ENCODE measurements at places on chromosomes 7 and 10.

DNA sequence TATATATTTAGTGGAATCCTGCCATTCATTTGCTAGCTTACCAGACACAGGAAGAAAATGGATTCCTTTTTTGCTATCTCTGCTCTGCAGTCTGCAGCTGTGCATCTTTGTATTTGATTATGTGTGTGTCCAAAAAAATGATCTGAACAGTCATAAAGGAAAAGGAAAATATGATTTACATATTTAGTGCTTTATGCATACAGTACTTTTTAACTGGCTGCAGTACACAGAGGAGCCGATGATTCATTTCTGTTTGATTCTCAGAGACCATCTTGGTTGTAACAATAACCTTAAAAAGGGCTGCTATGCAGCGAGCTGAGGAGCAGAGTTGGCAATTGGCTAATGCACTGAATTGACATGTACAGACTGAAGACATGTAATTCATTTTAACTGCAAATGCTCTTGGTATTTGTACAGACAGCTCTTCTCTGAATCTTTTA lies 151.3 kb upstream of the FZD1 start:
- DNase-seq, result no peak

GRCh38 chr10:51894771-51895578 lies 195.6 kb upstream of the CSTF2T start:
- DNase-seq, result no peak

DNA sequence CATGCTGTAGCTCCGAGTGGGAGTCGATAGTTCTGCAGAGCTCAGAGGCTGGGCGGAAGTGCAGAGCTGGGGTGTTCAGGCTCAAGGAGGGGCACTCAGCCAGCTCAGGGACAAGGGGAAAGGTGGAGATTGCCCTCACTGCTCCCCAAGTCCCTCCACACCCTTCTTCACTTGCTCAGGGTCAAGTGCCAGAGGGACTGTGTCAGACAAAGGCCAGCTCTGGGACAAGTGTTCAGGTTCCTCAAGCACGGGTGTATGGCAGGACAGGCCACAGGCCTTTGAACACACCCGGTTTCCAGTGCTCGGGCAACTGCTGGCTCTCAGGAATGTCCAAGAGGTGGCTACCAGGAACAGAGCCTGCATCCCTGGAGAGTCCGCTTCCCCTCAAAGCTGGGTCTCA lies 293.0 kb upstream of the PODXL start:
- no peak for DNase-seq

- no peak for DNase-seq
Measured at GRCh38 chr10:5282137-5282536, 82.6 kb upstream of the UCN3 start.

GRCh38 chr7:142407939-142408570 lies 150.2 kb upstream of the PRSS58 start:
- no peak for DNase-seq

- no peak for DNase-seq
Measured at GRCh38 chr7:26493737-26494428, 202.2 kb downstream of the SNX10 start.

DNA sequence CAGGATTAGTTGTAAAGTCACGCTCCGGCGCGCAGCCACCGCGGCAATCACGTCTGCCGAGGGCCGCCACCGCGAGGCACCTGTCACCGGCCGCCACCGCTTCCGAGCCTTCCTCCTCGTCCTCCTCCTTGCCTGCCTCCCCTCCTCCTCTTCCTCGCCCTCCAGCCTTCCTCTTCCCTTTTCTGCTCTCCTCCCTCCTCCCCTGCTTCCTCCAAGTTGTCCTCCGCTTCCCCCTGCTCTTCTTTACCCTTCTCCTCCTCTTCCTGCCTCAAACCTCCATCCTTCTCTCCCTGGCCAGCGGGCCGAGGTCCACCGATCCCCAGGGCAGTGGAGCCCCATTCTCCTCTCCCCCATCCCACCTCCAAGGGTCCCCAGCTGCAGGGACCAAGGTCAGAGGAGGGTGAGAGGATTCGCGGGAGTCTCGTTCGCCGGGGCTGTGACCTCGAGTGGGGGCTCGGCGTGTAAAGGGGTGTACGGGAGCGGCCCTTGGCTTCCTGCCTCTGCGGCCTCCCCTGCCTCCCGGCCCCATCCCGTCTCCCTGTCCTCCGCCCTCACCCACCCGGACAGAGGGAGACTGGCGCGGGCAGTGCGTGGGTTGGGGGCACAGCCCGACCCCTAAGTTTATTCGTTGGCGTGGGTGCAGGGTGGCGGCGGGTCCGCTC lies 89.5 kb upstream of the PAX2 start:
- no peak for DNase-seq

DNA sequence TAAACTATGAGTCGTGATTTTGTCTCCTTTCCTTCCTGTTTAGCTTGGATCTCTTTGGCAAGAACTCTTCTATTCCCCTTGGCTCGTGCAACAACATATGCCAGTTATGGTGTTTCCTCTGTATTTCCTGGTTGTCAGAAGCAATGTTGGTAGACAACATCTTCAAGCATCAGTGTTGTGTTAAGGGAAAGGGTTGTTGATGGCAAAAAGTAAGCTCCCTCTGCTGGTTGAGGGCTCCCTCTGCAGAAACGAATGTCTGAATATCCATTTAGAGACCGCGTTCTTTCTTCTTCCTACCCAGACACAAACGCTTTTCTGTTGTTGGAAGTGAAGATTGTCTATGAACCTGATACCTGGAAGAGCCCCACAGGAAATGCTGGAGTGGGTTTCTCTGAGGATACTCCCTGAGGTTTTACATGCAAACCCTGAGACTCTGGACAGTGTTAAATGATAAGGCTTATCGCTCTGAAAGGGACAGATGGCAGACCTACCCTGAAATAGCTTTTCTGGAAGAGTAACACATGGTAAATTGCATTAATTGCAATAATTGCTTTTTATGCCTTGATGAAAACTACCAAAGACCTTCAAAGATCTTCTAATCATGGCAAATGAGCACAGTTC lies 23.5 kb upstream of the C1QL3 start:
- peak; percentile 7 for DNase-seq

GRCh38 chr7:139417478-139417877 lies 57.8 kb downstream of the LUC7L2 start:
- no peak for DNase-seq

GRCh38 chr7:10475940-10476641 lies 497.6 kb upstream of the PHF14 start:
- DNase-seq, result no peak

- no peak for DNase-seq
Measured at GRCh38 chr10:63430091-63430998, 35.4 kb downstream of the JMJD1C start.

- no peak for DNase-seq
Measured at GRCh38 chr7:886626-887487, 10.5 kb downstream of the GET4 start.

DNA sequence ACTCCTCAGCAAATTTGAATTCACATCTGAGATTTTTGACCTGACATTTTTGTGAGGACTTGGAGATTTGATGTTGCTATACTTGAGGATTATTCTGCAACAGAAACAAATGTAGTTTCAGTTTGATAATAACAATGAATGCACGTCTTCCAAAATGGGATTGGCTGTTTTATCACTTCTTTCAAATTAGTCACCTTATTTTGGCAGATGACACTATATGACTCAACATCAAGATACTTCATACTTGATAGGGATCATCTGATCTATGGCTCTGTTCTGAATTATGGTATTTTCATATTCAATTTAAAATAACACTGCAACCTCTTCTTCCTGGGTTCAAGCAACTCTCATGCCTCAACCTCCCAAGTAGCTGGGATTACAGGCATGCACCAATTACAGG lies 24.2 kb downstream of the ARL5B start:
- no peak for DNase-seq

- no peak for DNase-seq
Measured at GRCh38 chr10:111677759-111678158, 505.8 kb downstream of the GPAM start.

GRCh38 chr7:29194594-29195427 lies at the start of gene CHN2:
Gene CHN2, plus strand, starts transcription at chr7:29194775.
- DNase-seq, result peak; percentile 48

- peak; percentile 39 for DNase-seq
Measured at GRCh38 chr7:2066251-2066919, 166.4 kb downstream of the MAD1L1 start.

DNA sequence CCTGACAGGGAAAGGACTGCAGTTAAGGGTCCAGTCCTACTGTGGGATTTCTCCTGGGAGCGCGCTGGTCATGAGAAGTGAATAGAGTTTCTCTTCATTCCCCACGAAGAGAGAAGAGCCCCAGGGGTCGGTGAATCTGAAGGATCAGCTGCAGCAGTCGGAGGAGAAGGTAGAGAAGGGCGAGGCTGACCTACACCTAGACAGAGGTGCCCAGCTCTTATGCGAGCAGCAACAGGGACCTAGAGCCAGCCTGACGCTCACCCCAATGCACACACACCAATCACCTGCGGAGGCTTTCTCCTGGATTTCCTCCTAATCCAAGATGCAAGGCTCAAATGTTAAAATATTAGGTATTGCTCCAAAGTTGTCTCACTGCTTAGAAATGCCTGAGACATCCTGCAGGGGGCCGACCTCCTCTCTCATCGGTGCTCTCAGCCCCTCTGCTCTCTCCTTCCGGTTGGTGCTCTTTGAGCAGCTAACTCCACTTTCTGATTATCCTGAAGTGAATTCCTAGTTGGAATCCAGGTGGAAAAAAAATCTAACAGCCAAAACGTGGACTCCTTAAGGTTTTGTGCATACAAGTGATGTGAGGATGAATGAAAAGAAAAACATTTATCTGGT lies 176.4 kb downstream of the AHR start:
- no peak for DNase-seq

GRCh38 chr7:136728945-136729344 lies 139.5 kb upstream of the CHRM2 start:
- no peak for DNase-seq

DNA sequence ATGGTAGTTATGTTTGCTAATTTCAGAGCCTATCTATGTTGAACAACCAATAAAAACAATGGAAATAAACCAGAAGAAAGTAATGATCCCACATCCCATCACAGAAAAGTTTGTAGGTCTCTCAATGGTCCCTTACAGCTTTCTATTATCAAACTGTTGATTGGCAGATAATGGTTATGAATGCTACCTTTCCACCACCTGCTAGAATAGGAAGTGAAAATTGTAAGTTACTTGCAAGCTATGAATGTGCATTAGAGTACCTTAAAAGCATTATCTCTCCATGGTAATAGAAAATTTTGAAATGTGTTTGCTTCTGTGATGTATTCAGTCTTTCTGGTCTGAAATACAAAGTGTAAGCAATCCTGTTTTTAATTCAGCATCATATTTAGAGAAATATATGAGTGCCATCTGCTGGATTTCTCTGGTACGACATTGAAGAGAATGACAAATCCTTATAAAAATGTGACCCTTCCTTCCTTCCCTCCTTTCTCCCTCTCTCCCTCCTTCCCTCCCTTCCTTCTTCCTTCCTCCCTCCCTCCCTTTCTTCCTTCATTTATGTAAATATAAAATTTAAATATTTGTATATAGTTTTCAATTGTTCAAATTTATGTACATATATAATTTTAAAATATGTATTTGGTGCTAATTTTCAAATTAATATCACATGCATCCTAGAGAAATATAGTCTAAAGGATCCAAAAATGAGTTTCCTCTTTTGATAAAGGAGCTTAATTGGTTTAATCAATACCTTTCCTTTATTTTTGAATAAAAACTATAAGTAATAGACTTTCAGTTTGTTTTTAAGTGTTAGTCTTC lies 41.4 kb upstream of the PNLIPRP3 start:
- DNase-seq, result no peak

- DNase-seq, result no peak
Measured at GRCh38 chr10:74936577-74937265, 110.3 kb downstream of the KAT6B start.

DNA sequence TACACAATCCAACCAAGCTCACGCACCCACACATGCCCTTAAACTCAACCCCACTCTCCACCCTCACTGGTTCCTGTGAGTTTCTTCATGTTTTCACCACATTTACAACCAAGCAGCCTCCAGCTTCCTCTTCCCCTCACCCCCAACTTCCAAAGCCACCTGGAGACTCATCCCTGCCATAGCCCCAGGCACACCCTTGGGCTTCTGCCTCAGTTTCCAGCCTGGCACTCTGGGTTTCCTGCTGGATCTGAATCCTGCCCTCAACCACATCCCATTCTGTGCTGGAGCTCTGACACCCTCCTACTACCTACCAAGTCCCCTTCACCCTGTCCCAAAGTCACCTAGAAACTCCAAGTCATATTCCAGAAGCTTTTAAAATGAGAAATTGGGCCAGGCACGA lies 29.4 kb downstream of the CCDC3 start:
- no peak for DNase-seq

DNA sequence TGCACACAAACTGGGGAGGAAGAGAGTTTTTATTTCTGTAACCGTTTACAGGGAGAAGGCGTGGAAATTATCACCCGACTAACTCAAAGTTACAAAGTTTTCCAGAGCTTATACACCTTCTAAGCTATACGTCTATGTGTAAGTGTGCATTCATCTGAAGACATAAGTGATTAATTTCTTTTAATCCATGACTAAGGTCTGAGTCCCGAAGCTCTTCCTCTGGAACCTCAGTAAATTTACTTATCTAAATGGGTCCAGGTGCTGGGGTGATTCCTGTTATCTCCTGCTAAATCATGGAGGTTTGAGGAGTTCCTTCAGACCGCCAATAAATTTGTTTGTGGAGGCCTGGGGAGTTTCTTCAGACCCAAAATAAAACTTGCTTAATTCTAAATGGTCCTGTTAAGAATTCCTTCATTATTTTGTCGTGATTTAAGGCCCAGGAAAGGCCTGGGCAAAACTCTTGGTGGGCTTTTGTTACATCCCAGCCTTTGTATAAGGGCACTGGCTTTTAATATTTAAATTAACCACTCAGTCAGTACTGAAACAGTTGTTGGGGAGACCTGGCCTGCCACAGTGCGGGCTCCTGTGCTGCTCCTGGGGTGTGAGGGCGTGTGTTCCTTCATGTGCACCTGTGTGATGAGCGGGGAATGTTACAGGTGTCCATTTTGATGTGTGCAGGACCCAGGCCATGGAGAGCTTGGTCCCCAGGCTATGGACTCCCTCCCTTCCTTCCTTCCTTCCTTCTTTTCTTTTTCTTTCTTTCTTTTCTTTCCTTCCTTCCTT lies 5.8 kb upstream of the METTL27 start:
- DNase-seq, result no peak

- DNase-seq, result no peak
Measured at GRCh38 chr10:30763918-30764317, 134.4 kb upstream of the LYZL2 start.

- DNase-seq, result no peak
Measured at GRCh38 chr7:66535414-66536329, 93.0 kb upstream of the KCTD7 start.

DNA sequence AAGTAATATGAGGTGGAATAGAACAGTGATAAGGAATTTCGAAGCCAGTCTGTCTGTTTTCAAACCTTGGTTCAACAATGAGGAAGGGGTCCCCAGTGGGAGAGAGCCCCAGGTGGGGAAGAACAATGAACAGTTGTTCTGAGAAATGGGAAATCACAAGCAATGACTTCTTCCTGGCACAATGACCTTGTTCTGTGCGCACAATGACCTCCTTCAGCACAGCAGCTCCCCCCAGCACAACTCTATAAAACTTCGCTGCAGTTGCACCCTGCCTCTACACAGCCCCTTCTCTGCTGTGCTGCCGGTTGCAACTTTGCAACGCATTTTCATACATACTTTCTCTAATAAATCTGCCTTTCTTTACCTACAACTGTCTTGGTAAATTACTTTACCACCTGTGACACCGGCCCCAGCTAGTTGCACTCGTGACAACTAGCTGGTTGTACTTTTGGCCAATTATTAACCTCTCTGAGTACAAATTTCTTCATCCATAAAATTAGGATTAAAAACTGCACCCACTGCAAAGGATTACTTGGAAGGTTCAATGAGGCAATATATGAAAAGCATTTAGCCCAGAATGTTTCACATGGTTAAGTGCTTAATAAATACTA lies 40.5 kb downstream of the ASB4 start:
- DNase-seq, result no peak
